ENCODE measurements at places on chromosomes 13 and 19.

DNA sequence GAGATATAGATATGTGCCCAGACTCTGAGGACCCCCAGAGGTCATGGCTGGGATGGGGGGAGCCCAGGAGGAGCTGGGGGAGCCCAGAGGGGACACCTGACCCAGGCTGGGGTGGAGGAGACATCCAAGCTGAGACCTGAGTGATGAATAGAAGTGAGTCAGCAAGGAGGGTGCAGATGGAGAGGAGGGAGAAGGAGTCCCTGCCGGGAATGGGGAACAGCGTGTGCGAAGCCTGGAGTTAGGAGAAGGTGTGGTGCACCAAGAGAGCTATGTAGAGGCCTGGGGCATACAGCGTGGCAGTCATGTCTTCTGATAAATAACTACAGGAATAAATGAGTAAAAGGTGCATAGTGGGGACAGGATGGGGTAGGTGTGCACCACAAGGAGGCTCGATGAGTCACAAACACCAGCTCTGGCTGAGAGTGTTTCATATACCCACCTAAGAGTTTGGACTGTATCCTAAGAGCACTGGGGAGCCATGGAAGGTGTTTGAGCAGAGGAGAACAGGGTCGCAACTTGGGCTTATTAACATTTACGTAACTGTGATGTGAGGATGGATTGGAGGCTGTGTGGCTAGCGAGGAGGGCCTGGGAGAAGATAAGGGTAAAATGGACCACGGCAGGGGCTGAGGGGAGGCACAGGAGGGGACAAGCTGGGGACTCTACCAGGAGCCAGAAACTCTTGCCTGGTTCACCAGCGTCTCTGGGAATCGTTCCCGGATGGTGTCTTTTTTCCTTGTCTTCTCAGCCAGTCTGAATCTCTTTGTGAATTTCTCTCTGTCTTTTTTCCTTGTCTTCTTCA is 1.4 kb downstream of the CEACAM18 start:
- DNase-seq: no peak

DNA sequence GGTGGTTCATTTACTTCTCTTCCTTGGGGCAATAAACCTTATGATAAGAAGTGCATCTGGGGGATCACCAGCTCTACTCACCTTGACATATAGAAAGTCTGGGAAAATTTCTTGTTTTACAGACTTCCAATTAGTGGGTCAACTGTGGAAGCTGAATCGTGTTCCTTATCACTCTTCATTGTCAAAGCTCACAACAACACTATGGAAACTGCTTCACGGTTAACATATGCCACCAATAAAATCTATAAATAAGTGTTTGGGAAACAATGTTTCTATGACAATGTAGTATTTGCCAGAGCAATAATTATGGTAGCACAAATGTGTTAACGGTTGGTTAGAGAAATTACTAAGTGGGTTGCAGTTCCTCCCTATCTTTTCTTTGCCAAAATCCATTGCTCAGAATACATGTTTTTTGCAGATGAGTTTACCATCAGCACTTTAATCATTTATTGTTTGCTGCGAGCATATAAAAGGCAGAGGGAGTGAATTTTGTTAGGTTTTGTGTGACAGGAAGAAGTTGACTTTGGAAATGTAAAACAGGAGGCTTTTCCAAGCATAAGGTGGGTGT is 321.8 kb downstream of the RFC3 start:
- DNase-seq: peak; percentile 13

GRCh38 chr19:53824134-53824611 is at the start of gene NLRP12:
Gene NLRP12, minus strand, starts transcription at chr19:53824314. Its CDS starts 140 bp downstream, at chr19:53824174.
- DNase-seq: no peak

DNA sequence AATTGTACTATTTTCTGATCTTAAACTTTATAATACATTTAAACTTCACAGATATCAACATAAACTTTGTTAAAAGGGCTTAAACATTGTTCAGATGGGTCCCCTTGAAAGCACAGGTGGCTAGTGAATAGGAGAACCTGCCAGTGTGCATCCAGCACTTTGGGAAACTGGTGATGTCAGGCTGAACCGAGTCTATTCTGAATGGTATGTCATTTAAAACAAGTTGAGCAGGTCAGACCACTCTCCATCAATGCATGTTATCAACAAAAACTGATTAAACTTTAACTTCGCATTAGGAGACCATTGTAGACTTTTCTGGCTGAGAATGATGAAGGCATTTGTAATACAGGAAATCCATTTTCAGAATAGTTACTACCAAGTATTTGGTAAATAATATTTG is 50.1 kb upstream of the FREM2 start:
- DNase-seq: peak; percentile 76

DNA sequence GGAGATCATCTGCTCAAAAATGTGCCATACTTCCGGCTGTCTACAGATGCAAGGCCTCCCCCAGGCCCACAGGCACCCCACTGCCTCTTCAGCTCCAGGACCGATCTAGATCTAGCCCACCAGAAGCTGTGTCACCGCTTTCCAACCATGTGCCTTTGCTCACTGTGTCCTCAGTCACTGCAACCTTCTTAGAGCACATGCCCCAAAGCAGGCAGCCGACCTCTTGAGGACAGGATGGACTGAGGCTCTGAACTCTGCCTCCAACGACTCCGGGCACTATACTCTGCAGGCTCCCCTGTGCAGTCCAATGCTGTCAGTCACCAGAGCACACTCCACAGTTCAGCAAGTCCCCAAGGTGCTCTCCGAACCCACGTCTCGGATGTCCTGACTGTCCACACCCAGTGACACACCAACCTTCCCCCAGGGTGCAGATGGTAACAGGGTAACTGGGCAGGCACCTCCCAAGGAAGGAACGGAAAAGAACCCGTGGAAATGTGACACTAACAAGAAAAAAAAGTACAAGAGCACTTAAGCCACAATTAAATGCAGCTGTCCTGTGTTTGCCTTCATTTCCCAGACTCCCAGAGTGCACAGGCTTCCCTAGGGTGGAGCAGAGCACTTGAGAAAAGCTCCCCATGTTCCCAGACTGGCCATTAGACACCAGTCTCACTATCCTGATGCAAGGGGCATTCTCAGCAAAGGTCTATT is 4.8 kb downstream of the STK24 start:
- peak; percentile 98 for DNase-seq

DNA sequence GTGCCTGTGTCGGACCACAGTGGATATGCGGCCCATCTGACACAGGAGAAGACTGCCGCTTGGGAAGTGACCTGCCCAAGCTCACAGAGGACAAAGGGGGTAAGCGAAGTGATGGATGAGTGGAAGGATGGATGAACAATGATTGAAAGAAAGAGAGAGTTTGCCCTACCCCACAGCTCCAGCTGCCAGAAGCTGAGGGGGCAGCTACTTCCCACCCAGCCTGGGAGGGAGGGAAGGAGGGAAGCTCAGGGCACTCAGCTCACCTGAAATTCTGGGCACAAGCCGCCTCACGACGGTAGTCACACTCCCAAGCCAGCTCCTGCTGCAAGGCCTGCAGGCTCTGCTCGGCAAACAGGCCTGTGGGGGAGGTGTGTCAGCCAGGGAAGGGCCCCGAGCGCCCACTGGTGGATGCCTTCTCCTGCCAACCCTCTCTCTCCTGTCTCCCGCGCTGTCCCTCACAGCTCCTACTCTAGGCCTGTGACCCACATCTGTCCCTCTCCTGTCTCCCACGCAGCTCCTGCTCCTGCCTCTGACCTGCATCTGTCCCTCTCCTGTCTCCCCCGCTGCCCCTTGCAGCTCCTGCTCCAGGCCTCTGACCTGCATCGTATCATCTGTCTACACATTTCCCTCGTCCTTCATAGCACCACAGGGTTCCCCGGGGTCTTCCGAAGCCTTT is 12.0 kb upstream of the NUMBL start:
- DNase-seq: no peak

DNA sequence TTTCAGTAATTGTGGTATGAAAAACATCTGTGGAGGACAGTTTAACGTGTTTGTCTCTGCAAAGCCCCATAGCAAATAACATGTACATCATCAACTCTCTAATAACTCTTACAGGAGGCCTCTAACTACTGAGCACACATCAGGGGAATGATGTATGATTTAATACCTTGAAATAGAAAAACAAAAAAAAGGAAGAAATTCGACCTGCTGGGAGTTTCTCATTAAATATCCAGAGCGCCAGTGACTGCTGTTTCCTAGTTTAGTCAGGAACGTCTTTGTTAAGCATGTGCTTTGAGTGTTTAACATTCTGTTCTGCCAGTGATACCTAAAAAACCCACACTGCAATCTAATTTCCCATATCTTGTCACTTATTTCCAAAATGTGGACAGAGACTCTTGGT is 235.4 kb downstream of the PCDH20 start:
- DNase-seq: peak; percentile 52

DNA sequence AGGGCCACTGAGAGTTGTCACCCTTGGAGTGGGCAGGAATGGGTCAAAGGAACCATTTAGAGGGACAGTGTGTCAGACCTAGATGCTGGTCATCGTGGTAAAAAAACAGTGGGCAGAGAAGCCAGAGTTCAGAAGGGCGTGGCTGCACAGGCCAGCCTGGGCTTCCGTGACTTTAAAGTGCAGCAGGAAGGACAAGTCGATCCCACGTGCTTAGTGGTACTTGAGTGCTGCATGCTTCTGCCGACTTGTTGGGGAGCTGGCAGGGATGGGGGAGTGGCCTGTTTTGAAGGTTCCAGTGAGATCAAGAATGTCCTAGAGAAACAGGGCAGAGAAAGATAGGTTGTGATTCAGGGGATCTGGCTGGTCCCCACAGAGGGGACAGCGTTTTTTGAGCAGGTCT is 17.0 kb downstream of the LYL1 start:
- DNase-seq: no peak
